NCI-H1417 treated with DMSO at 0.1 percent for 48 hours (cell line): ENCODE measurements at places on chromosomes 4 and X.

DNA sequence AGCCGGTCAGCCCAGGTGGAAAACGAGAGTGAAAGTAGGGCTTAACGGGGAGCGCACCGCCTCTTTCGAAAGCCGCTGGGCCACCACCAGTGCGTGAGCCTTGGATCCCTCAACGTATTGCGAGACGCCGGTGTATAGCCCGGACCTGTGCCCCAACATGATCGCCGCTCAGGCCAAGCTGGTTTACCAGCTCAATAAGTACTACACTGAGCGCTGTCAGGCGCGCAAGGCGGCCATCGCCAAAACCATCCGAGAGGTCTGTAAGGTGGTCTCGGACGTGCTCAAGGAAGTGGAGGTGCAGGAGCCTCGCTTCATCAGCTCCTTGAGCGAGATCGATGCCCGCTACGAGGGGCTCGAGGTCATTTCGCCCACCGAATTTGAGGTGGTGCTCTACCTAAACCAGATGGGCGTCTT lies 929 bp downstream of the MAB21L2 start:
- DNase-seq = no peak

DNA sequence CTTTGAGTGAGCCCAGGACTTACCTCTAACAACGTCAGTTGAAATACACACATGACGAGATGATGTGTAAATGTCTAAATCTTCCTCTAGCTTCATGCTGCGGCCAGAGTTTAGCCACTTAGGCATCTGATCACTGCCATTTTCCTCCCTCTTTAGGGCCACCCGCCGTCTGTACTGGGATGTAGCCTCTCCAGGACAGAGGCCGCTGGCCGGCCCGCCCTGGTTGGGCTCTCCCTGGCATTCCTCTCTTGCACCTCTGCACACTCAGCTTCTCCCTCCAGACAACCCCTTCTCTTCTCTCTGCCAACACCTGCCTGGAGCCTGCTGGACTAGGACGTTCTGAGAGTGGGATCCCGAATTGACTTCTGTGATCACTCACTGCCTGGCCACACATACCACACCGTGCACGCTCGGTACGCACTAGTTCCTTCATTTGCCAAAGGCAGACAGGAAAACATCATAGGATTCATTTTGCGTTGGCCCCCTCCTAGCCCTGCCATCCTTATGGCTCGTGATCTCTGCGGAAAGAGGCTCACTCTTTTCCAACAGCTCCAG lies 33.6 kb downstream of the RNF212 start:
- no peak for DNase-seq

GRCh38 chr4:3680656-3681055 lies 85.5 kb upstream of the ADRA2C start:
- no peak for DNase-seq

DNA sequence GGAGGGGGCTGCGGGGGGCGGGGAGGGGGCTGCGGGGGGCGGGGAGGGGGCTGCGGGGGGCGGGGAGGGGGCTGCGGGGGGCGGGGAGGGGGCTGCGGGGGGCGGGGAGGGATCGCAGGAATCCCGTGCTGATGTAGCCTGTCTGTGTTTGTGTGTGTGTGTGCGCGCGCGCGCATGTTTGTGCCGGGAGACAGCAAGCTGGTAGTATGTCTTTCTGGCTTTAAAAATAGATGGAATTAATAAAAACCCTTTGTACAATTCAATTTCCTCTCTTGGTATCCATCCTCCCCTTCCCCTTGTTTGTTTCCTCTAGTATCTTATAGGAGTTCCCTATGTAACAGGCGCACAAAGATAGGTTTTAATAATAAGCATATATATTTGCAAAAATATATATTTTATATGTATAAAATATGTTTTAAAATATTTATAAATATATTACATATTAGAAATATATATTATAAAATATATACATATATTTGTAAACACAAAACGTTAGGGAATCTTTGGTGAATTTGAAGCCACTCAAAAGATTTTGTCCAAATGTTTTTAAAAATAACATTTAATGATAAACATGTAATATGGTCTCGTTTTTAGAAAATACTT lies 782 bp downstream of the ARHGAP24 start:
- DNase-seq = no peak

GRCh38 chr4:185966549-185966948 lies 102.4 kb upstream of the TLR3 start:
- no peak for DNase-seq

GRCh38 chr4:8705161-8706145 lies 112.9 kb downstream of the CPZ start:
- DNase-seq = no peak
